ENCODE measurements at places on chromosomes 12 and 14.

- H3K27ac ChIP-seq: no peak overlapping the region
- no peak for DNase-seq
- no peak overlapping the region for H3K4me3 ChIP-seq
Observed at GRCh38 chr14:84520711-84521338, 1009.1 kb upstream of the FLRT2 start.

- no peak for DNase-seq
- H3K4me1 ChIP-seq: no peaks in the 10 kb centered on the region
- H3K36me3 ChIP-seq: no peaks in the 10 kb centered on the region
- no peak overlapping the region for H3K4me3 ChIP-seq
- H3K27ac ChIP-seq: no peak overlapping the region
Observed at GRCh38 chr12:122345042-122345441, 77.4 kb downstream of the CLIP1 start.

- H3K27me3 ChIP-seq: no peaks in the 10 kb centered on the region
- DNase-seq: no peak
- no peaks in the 10 kb centered on the region for H3K4me1 ChIP-seq
- H3K27ac ChIP-seq: no peak overlapping the region
Observed at GRCh38 chr14:20382526-20382925, 30.8 kb downstream of the TEP1 start.

- peak; percentile 36 for DNase-seq
- H3K27ac ChIP-seq: no peak overlapping the region
- no peaks in the 10 kb centered on the region for H3K36me3 ChIP-seq
- no peaks in the 10 kb centered on the region for H3K4me1 ChIP-seq
Observed at GRCh38 chr14:104267895-104268294, 129.5 kb downstream of the KIF26A start.

- no peaks in the 10 kb centered on the region for H3K36me3 ChIP-seq
- no peak overlapping the region for H3K4me3 ChIP-seq
- DNase-seq: no peak
- H3K27ac ChIP-seq: no peak overlapping the region
- H3K4me1 ChIP-seq: no peaks in the 10 kb centered on the region
Observed at GRCh38 chr12:123056053-123056452, 75.6 kb downstream of the ARL6IP4 start.

DNA sequence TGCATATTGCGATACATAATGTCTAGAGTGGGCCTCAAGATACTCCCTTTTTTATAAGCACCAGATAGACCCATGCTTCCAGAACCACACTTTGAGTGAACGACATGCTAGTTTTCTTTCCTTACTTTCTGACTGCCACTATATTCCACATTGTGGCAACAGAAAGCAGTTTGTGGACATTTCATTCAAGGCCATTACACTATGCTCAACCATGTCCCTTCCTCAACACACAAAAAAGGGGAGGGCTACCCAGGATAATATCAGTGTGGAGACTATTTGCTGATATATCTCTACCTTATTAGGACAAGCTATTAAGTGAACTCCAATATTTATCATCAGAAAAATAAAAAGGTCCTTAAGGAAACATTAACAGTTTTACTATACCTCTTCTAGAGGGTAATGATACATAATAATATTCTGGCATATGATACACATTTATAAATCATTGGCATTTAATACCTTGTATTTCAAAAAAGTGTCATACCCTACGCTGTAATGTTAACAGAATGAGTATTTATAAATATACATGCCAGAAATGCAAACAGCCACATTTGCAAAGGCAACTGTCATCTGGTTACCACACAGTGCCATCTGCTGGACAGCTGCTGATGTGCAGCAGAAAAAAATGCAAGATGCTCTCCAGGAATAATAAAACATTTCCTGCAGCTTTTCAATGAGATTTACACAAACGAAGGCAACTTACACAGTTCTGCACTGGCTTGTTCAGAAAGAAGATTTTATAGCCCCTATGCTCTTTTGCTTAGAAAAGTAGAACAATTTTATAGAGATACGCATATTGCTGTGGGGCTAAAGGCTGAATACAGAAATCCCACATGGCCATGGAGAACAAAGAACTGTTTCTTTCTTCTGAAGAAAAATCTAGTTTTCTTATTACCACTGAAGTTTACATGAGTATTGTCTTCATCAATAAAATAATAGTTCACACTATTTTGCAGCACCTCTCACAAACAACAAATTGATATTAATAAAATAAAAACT is 182.2 kb upstream of the GRIP1 start:
- no peak overlapping the region for H3K27ac ChIP-seq
- peak; percentile 67 for DNase-seq
- H3K27me3 ChIP-seq: no peaks in the 10 kb centered on the region
- no peaks in the 10 kb centered on the region for H3K36me3 ChIP-seq
- no peaks in the 10 kb centered on the region for H3K4me1 ChIP-seq
- H3K4me3 ChIP-seq: no peak overlapping the region

DNA sequence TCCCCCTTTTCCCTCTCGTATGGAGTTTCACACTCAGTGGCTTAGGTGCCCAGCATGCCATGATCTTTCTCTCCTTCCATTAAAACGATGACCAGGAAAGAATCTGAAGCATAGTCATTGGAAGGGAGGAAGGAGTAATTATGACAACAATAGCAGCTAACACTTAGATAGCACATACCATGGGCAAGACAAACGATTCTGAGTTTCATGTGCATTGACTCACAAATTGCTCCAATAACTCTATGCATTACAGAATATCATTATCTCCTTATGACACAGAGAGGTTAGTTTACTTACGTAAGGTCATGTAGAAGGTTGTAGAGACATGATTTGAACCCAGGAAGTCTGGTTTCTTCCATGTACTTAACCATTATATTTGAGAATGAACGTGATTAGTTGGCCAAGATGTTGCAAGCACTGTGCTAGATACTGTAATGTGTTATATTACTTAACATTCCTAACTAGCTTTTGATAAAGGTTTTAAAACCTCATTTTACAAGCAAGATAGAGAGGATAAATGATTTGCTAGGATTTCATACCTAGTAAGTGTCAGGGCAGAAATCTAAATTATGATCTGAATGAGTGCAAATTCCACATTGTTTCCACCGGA is 162.4 kb downstream of the CAND1 start:
- no peak for DNase-seq
- H3K27me3 ChIP-seq: no peaks in the 10 kb centered on the region
- no peak overlapping the region for H3K27ac ChIP-seq
- no peaks in the 10 kb centered on the region for H3K36me3 ChIP-seq
- H3K4me1 ChIP-seq: no peaks in the 10 kb centered on the region

GRCh38 chr12:50106907-50107306 is 3.1 kb downstream of the GPD1 start:
- no peak for DNase-seq
- H3K4me1 ChIP-seq: peaks cover 23% of the 10 kb centered on the region
- no peak overlapping the region for H3K27ac ChIP-seq
- H3K27me3 ChIP-seq: no peaks in the 10 kb centered on the region
- H3K36me3 ChIP-seq: no peaks in the 10 kb centered on the region

GRCh38 chr12:102430661-102431060 is 49.7 kb downstream of the IGF1 start:
- no peak overlapping the region for H3K27ac ChIP-seq
- H3K36me3 ChIP-seq: no peaks in the 10 kb centered on the region
- H3K4me1 ChIP-seq: peaks cover 6% of the 10 kb centered on the region
- no peak overlapping the region for H3K4me3 ChIP-seq

DNA sequence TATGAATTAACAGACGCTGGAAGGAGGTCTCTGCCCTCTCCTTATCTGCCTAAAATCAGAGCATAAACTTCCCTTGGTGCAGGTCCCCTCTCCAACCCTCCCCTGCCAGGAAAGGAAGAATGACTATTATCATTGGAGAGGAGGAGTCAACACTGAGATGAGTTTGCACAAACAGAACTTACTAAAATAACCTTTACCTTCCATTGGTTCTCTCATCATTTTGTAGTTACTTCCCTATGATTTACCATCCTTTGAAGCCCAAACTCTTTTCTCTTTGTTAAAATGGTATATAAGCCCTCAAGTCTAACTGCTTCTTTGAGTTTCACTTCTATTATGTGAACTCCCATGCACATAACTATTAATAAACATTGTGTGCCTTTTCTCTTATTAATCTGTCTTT is 64.2 kb upstream of the EEA1 start:
- DNase-seq: no peak
- H3K36me3 ChIP-seq: 0 out of 2 replicates have a peak, but pooled peaks cover 4% of the 10 kb centered on the region
- H3K27me3 ChIP-seq: no peaks in the 10 kb centered on the region
- no peak overlapping the region for H3K4me3 ChIP-seq
- 0 out of 2 replicates have a peak, but pooled peaks cover 4% of the 10 kb centered on the region for H3K4me1 ChIP-seq
